ENCODE measurements at places on chromosomes 12 and 14.

- DNase-seq = no peak
These were observed 49.5 kb downstream of the DCAF4 start for GRCh38 chr14:72975770-72976169.

GRCh38 chr12:68154779-68155178 is 4.8 kb downstream of the IFNG start:
- no peak for DNase-seq

GRCh38 chr14:70921669-70922068 is 14.4 kb downstream of the PCNX1 start:
- DNase-seq = no peak

DNA sequence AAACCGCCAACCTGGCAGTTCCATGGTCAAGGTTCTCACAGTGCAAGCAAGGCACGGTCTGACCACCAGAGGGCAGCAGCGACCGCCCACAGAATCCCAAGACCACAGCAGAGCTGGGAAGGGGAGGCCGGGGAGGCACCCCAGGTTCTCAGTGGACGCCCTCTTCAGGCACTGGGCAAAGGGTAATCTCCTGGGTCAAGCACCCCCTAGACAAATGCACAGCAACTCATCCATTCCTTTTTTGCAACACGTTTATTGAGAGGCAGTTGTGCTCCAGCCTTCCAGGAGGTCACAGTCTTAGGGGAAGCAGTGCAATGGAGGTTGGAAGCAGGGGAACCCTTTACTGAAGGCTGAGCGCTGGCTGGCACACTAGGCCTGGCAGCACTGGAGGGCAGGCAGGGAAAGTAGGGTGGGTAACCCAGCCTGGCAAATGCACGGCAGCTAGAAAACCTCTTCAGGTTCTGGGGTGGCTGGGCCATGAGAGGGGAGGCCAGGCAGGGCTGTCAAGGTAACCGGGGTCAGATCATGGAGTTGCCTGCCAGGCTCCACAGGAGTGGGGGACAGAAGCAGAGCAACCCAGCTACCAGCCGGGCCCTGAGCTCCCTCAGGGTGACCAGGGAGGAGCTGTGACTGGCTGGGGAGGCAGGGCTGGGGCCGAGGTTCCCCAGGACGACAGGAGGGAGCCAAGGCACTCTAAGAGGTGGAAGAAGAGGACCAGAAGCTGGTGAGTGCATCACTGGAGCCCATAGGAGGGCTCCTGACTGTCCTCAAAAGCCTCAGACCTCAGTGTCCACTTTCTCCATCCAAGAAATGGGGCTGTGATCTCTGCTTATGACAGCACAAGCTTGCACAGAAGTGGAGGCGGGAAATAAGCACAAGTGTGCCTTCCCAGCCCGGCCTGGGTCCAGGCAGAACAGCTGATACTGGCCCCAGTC is 1.8 kb upstream of the RHOF start:
- DNase-seq = peak; percentile 91

DNA sequence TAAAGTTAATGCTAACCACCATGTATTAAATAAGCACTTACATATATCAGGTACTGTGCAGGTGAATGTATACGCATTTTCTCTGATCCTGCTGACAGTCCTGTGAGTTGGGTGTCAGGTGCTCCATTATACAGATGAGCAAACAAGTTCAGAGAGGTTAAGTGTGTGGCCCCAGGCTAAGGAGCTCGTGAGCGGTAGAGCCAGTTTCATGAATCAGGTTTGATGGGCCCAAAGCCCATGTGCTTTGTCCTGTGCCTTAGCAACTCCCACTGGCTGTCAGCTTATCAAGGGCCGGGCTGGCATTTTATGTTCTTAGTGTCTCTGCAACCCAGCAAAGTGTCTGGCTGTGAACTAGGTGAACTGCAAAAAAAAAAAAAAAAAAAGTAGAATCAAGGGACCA is 701.2 kb upstream of the TBX3 start:
- DNase-seq = no peak

DNA sequence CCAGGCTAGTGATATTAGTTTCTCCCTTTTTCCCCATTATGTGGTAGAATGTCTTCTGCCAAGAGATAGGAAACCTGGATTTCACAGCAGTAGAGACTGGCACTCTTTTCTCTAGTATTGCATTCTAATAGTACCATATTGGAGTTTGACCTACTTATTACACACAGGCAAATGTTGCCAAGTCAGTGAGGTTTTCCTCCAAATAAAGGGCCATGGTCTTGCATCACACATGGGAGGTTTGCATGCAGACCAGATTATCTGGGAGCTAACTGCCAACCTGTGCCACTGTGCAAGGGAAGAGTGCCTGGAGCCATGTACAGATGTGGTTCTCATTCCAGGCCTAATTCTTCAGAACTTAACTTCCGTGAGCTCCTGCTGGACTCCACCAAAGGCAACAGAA is 113.3 kb downstream of the ANO6 start:
- no peak for DNase-seq

DNA sequence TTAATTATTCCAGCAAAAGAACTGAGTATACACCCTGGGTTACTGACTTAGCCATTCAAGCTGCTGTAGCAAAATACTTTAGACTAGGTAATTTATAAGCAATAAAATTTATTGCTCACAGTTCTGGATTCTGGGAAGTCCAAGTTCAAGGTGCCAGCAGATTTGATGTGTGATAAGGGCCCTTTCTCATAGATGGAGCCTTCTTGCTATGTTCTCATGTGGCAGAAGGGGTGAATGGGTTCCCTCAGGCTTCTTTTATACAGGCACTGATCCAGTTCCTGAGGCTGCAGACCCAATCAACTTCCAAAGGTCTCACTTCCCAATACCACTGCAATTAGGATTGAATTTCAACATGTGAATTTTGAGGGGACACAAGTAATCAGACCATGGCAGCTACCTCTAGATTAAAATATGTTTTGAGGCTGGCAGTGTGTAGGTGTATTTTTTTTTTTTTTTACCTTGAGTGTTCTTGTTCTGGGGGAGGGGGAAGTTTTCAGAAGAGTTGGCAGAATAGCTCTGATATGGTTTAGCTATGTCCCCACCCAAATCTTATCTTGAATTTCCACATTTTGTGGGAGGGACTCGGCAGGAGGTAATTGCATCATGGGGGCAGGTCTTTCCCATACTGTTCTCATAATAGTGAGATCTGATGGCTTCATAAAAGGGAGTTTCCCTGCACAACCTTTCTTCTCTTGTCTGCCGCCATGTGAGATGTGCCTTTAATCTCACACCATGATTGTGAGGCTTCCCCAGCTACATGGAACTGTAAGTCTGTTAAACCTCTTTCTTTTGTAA is 178.2 kb downstream of the RASSF9 start:
- DNase-seq = no peak

GRCh38 chr14:36580141-36580855 is 2.1 kb downstream of the NKX2-8 start:
- DNase-seq = no peak
